ENCODE measurements at places on chromosomes 2 and 18. TPM values are rescaled to one million over a fixed set of nuclear protein-coding genes. Genes with fewer than 3 reads are reported as not detected.

NEUROD1 gene
- not detected for polyA plus RNA-seq

HMSD gene
- not detected for polyA plus RNA-seq

ACVR1C gene
- polyA plus RNA-seq = 0.18 TPM

ALLC gene
- not detected for polyA plus RNA-seq

BCL2 gene
- 36.0 TPM for polyA plus RNA-seq

SPC25 gene
- polyA plus RNA-seq = 16.1 TPM

C2orf69 gene
- 11.2 TPM for polyA plus RNA-seq

RANBP2 gene
- 39.2 TPM for polyA plus RNA-seq

LRRTM4 gene
- polyA plus RNA-seq = 0.98 TPM

CIB4 gene
- not detected for polyA plus RNA-seq

RAPGEF4 gene
- not detected for polyA plus RNA-seq

PRKD3 gene
- polyA plus RNA-seq = 37.4 TPM

CLEC4F gene
- polyA plus RNA-seq = not detected

CCDC121 gene
- polyA plus RNA-seq = 7.9 TPM

KIF3C gene
- polyA plus RNA-seq = 7.9 TPM

DNA sequence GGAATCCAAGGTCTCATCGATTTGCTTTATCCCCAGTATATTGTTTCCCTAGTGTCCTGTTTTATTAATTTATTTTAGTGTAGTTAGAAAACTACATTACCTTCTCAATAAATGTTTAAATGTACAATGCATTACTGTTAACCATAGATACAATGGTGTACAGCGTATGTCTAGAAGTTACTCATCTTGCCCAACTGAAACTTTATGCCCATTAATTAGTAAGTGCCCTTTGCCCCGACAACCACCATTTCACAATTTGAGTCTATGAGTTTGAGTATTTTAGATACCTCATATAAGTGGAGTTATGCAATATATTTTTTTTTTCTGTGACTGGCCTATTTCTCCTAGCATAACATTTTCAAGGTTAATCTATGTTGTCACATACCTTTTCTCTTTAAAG is 1343.0 kb upstream of the SLC39A10 start:
- no peak for DNase-seq

DNA sequence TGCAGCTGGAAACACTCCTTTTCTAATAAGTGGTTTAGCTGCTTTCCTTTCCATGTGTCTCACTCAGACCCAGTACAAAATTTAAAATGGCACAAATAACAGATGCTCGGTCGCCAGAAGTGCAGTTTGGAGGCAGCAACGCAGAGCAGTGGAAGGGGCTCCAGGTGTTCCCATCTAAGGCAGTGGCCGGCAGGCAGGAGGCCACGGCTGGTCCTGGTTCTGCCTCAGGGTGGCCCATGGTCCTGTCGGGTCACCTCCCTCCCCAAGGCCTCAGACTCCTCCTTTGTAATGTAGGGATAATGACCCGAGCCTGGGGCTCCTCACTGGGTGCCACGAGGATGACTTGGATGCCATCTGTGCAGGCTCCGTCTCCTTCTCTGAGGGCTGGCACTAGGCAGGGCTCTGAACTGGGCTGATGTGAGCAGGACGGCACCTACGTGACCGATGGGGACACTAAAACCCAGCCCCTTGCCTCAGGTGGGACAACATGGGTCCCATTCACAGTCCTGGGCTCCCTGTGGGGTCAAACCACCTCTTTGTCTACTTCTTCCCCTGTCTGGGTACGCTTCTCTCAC is 80.9 kb upstream of the SLC66A3 start:
- DNase-seq = no peak

GRCh38 chr2:83394134-83394904 is 1064.8 kb downstream of the SUCLG1 start:
- DNase-seq = no peak

- no peak for DNase-seq
These were observed 273.5 kb downstream of the CDH20 start for GRCh38 chr18:61606759-61607158.

DNA sequence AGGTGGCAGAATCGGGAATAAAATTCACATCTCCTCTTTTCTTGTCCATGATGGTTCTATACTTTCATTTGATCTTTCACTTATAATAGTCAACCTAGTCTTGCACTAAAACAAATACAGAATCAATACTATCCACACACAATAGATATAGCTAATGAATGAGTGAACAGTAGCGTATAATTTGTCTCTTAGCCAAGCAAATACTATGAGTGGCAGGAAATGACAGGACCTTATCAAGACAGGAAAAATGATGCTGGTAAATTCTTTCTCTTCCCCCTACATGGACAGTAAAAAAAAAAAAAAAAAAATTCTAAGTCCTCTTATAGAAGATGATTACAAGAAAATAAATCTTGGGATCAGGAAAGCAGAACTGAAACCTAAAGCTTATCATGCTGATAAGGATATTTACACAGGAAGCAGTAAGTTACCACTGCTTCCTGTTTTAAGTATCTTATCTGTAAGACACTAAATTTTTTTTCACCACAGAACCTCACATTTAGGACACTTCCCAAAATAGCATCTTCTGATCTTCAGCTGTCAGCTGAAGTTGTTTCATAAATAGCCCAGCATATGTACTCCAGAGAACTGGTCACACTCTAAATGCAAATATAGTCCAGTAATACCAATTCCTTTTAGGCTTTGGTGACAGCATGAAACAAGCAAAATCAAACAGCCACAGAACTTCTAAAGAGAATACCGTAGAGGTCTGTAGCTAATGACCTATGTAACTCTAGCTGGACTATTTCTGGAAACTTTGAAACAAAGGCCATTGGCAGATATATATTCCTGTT is 27.0 kb downstream of the IRS1 start:
- DNase-seq = no peak

GRCh38 chr2:8491296-8492027 is 190.4 kb upstream of the ID2 start:
- no peak for DNase-seq

DNA sequence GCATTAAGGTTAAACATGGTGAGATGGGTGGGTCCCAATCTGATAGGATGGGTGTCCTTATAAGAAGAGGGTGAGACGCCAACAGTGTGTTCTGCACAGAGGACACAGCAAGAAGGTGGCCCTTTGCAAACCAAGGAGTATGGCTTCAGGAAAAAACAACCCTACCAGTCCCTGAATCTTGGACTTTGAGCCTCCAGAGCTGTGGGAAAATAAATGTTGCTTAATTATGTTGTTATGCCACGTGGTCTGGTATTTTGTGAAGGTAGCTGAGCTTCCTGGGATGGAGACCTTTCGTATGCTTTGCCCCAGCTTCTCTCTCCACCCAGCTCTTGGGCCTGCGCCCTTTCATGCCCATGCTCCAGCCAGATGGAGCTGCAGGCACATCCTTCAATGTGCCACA is 114.2 kb upstream of the EPC2 start:
- no peak for DNase-seq

- no peak for DNase-seq
These were observed 94.7 kb upstream of the TAF1B start for GRCh38 chr2:9748577-9748976.

DNA sequence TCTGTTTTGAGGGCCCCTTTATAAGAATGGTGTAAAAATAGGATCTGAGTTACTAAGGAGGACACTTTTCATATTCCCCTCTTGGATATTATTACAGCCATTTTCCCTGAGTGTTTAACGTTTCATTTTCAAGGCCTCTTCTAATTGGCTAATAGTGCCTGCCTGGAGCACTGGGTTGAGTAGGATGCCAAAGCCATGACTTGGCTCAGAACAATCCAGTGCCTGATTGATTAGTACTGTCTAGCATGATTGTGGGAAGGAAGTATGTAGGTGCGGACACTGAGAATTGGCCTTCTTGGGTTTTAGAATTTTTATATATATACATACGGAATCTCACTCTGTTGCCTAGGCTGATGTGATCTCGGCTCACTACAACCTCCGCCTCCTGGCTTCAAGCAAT is 66.1 kb downstream of the NAB1 start:
- no peak for DNase-seq

GRCh38 chr2:163828771-163829170 is 93.0 kb upstream of the FIGN start:
- DNase-seq = no peak

- no peak for DNase-seq
These were observed 250.5 kb downstream of the TWIST2 start for GRCh38 chr2:239098288-239098970.

DNA sequence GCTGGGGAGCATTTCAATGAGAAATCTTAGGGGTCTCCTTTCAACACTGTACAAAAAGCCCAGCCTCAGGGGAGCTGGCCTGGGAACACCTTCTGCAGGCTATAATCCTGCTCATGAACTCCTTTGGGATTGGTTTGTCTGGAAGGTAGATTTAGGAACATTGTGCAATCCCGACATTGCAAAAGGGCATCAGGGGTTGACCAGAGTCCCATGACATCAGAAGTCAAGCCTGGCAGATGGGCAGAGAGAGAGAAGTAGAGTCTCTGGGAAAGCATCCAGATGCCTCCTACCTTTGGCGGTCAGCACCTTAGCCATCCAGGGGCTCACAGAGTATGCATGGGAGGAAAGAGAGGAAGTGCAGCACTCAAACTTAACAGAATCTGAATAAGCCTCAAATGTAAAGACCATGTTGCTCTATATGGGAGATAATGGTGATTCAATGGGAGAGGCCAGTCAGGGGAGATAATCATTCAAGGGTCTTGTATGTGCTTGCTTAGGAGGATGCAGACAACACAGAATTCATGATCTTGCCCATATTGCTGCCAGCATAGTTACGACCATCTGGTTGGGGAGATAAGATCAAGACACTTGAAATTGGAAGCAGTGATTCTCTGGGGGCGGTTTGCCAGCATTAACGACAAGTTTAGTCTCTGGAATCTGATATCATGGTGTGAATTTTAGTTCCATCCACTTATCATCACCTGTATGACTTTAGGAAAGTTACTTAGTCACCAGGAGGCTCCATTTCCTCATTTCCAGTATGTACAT is 58.3 kb upstream of the UPP2 start:
- DNase-seq = no peak

- peak; percentile 78 for DNase-seq
These were observed 410 bp upstream of the TGIF1 start for GRCh38 chr18:3449512-3450011.

- DNase-seq = no peak
These were observed 32.8 kb downstream of the CCDC93 start for GRCh38 chr2:117980783-117981676.

- peak; percentile 8 for DNase-seq
These were observed 212.0 kb upstream of the MYT1L start for GRCh38 chr2:2542966-2543611.

GRCh38 chr2:186255823-186256222 is 230.2 kb upstream of the ZC3H15 start:
- peak; percentile 11 for DNase-seq

DNA sequence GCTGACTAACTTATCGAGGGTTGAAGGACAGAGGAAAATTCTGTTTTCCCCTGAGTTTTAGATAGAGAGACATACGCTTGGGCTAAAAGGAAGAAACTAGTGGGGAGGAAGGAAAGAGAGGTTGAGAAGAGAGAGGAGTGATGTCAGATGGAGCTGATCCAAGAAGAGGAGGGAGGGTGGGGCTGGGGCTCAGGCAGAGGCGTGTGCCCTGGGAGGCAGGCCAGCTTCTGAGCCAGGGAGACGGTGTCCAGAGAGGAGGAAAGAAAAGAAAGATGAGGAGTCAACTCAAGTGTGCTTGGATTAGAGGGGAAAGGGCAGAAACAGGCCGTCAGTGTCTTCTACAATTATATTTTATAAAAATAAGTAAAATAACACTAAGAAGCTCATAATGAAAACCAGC is 56.2 kb downstream of the EMILIN2 start:
- DNase-seq = peak; percentile 92

GRCh38 chr18:76161983-76162382 is 333.1 kb downstream of the ZNF516 start:
- DNase-seq = no peak

GRCh38 chr2:62485761-62486438 is 20.1 kb downstream of the TMEM17 start:
- DNase-seq = peak; percentile 84

DNA sequence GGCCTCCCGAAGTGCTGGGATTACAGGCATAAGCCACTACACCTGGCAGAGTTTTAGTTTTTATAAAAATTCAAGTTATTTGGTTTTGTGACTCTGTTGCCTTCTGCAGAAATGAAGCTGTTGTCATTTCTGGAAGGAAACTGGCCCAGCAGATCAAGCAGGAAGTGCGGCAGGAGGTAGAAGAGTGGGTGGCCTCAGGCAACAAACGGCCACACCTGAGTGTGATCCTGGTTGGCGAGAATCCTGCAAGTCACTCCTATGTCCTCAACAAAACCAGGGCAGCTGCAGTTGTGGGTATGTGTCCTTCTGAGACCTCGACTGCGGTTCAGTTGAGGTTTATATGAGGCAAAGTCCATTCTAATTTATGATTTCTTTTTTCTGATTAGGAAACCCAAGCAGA is 7.2 kb downstream of the MTHFD2 start:
- no peak for DNase-seq

GRCh38 chr2:17299891-17300540 is 218.2 kb downstream of the RAD51AP2 start:
- DNase-seq = peak; percentile 11

GRCh38 chr2:187215532-187216240 is 232.4 kb downstream of the CALCRL start:
- no peak for DNase-seq

DNA sequence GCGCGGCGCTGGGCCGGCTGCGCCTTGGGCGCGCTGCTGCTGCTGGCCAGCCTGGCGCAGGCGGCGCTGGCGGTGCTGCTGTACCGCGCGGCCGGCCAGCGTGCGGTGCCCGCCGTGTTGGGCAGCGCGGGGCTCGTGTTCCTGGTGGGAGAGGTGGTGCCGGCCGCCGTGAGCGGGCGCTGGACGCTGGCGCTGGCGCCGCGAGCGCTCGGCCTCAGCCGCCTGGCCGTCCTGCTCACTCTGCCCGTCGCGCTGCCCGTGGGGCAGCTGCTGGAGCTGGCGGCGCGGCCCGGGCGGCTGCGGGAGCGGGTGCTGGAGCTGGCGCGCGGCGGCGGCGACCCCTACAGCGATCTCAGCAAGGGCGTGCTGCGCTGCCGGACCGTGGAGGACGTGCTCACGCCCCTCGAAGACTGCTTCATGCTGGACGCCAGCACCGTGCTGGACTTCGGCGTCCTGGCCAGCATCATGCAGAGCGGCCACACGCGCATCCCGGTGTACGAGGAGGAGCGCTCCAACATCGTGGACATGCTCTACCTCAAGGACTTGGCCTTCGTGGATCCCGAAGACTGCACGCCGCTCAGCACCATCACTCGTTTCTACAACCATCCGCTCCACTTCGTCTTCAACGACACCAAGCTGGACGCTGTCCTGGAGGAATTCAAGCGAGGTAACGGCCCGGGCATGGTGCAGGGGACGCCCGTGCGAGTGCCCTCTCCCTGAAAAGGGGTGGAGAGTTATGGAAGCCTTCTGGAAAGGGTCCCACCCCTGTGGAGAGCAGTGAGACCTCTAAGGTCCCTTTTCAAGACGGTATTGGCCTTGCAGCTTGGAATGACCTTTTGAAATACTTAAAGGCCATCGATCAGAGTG is 1.0 kb downstream of the CNNM3 start:
- DNase-seq = no peak

All from muscle of arm (tissue), 14 donors.